ENCODE measurements at places on chromosomes 12 and 14. TPM values are rescaled to one million over a fixed set of nuclear protein-coding genes. Genes with fewer than 3 reads are reported as not detected.

- no peak for DNase-seq
Observed at GRCh38 chr12:51240971-51241370, 2.3 kb downstream of the DAZAP2 start.

- DNase-seq = no peak
Observed at GRCh38 chr12:44649693-44650092, 226.4 kb downstream of the NELL2 start.

The SLC38A4 gene
- total RNA-seq = 10.3 TPM

DNA sequence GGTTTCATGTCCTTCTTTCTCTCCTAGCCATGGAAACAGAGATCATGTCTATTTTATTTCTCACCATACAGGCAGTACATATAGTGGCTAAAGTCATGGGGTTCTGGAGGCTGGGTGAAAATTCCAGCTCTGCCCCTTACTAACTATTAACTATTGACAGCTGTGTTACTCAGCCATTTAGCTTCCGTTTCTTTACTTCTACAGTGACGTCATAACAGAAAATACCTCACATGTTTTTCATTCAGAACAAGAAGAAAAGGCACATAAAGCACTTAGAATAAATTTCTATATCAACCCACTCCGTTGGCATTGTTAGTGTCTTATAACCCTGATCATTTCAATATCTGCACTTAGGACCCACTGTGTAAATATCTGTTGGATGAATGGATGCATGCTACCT is 1506.9 kb upstream of the TMEM132C start:
- DNase-seq = no peak

- no peak for DNase-seq
Observed at GRCh38 chr12:64091186-64091585, 130.9 kb downstream of the KICS2 start.

DNA sequence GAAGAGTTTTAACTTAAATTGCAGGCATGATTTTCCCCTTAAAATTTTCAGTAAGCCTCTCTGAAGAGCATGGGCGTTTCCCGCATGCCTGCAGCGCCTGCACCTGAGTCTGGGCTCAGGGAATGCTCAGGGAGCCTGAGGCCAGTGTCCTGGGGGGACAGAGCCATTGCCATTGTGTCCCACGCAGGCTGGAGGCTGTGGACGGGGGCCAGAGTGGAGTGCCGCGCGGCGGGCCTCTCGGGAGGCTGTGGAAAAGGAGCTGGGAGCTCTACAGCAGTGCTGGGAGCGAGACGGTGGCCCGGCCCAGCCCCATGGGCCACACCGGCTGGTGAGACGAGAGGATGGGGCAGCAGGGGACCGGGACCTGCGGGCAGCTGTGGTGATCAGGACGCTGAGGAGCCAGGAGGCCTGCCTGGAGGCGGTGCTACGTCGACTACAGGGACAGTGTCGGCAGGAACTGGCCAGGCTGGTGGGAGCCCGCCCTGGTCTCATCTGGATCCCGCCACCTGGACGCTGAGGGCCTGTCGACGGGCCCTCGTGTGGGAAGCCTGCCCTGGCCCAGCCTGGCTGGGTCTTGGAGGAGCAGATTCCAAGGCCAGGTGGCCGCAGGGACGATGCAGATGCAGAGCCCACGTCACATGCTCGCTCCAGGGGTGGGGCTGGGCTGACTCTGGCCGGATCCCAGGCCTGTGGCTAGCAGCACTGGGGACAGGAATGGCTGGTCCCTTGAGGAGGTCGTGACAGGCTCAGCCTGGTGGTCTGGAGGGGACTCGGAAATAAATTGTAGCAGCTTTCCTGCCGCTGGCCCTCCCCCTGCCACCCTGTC is 7.6 kb downstream of the TEDC1 start:
- no peak for DNase-seq

- DNase-seq = no peak
Observed at GRCh38 chr14:54226558-54226957, 170.2 kb upstream of the CDKN3 start.

GRCh38 chr12:90077756-90078155 is 369.1 kb upstream of the ATP2B1 start:
- no peak for DNase-seq

- no peak for DNase-seq
Observed at GRCh38 chr12:86389949-86390348, 133.8 kb upstream of the MGAT4C start.

GRCh38 chr14:34966413-34966812 is 16.4 kb upstream of the SRP54 start:
- no peak for DNase-seq

- peak; percentile 23 for DNase-seq
Observed at GRCh38 chr14:100839681-100840111, 13.8 kb downstream of the MEG3 start.

Measured in psoas muscle (tissue), 8 donors.